ENCODE measurements at places on chromosomes 7 and 10. TPM values are rescaled to one million over a fixed set of nuclear protein-coding genes. Genes with fewer than 3 reads are reported as not detected.

CISD1 gene
- total RNA-seq, result 11.6 TPM

CALML5 gene
- total RNA-seq, result not detected

DNA sequence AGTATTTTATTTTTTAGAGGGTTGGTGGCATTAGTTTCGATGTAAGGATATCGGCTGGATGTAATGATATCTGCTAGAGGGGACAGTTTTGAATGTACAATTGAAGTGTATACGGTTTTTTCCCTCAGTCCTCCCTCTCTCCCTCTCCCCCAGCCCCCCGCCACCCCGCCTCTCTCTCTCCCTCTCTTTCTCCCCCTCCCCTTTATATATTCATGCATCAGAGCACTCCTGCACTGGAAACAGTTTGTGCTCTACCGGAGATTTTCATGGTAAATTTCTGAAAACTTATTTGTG lies 1.6 kb downstream of the GLCCI1 start:
- no peak overlapping the region for H3K4me3 ChIP-seq
- peaks cover 9% of the 10 kb centered on the region for H3K4me1 ChIP-seq
- H3K27me3 ChIP-seq, result no peaks in the 10 kb centered on the region
- no peak for DNase-seq
- no peak overlapping the region for H3K27ac ChIP-seq

CCDC136 gene
- total RNA-seq, result 16.0 TPM

- H3K4me3 ChIP-seq, result no peak overlapping the region
- H3K27ac ChIP-seq, result no peak overlapping the region
- H3K36me3 ChIP-seq, result no peaks in the 10 kb centered on the region
- no peaks in the 10 kb centered on the region for H3K27me3 ChIP-seq
- DNase-seq, result no peak
Observed at GRCh38 chr7:130290745-130291144, 2.2 kb upstream of the CPA4 start.

CLRN3 gene
- total RNA-seq, result not detected

DNA sequence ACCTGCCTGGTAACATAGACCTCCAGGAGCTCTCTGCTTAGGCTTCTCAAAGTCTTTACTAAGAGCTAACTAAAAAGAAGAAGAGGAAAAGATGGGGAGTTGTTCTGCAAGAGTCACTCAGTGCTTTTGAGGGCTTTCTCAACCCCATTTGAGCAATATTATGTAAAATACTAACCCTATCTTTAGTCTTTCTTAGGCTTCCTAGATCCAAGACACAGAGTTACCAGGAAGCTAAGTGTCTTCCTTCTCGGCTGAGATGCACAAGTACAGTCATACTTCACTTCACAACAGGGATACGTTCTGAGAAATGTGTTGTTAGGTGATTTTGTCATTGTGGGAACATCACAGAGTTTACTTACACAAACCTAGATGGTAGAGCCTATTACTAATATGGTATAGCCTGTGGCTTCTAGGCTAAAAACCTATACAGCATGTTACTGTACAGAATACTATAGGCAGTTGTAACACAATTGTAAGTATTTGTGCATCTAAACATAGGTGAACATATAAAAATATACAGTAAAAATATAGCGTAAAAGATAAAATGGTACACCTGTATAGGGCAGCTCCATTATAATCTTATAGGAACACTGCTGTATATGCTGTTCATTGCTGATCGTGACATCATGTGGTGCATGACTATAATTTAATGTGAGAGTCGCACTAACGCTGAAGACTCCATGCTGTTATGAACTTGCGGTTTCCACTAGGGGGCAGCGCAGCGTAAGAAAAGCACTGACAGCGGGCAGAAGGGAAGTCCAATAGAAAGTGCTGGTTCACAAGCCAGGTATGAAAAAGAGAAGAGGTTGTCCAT lies 16.3 kb downstream of the ANKRD22 start:
- no peaks in the 10 kb centered on the region for H3K36me3 ChIP-seq
- no peaks in the 10 kb centered on the region for H3K27me3 ChIP-seq
- peak; percentile 82 for DNase-seq
- no peak overlapping the region for H3K4me3 ChIP-seq
- peaks cover 29% of the 10 kb centered on the region for H3K4me1 ChIP-seq
- no peak overlapping the region for H3K27ac ChIP-seq

C10orf67 gene
- total RNA-seq, result not detected

GRCh38 chr7:1642291-1642731 lies 27.8 kb upstream of the ELFN1 start:
- H3K27me3 ChIP-seq, result peaks cover 24% of the 10 kb centered on the region
- H3K36me3 ChIP-seq, result no peaks in the 10 kb centered on the region
- H3K4me3 ChIP-seq, result no peak overlapping the region

GRCh38 chr7:25180592-25180923 lies 47.7 kb downstream of the NPVF start:
- peak overlapping the region; percentile 84 for H3K27ac ChIP-seq
- H3K4me3 ChIP-seq, result peak overlapping the region; percentile 90
- H3K36me3 ChIP-seq, result peaks cover 4% of the 10 kb centered on the region

DNA sequence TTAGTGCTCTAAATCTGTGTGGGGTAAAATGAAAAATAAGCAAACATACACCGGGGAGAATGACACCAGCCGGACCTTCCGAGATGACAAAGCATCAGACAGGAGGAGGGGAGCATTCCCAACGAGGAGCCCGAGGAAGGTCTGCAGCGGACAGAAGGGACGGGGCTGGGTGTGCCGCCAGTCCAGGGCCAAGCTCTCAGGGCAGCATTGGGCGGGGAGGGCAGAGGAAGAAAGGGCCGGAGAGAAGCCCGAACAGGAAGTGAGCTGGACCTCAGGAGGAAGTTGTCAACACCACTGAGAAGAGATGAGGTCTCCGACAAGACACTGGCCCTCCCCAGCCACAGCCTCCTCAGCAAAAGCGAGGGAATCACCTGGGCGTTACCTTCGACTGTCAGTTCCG lies 182.6 kb upstream of the RNF32 start:
- no peaks in the 10 kb centered on the region for H3K4me1 ChIP-seq
- H3K4me3 ChIP-seq, result no peak overlapping the region
- DNase-seq, result no peak
- H3K27ac ChIP-seq, result no peak overlapping the region
- peaks cover 35% of the 10 kb centered on the region for H3K27me3 ChIP-seq
- H3K36me3 ChIP-seq, result no peaks in the 10 kb centered on the region

GRCh38 chr7:137408126-137408525 lies 64.6 kb upstream of the PTN start:
- no peak for DNase-seq
- no peaks in the 10 kb centered on the region for H3K4me1 ChIP-seq
- H3K36me3 ChIP-seq, result no peaks in the 10 kb centered on the region
- peak overlapping the region; percentile 15 for H3K27ac ChIP-seq
- no peak overlapping the region for H3K4me3 ChIP-seq
- no peaks in the 10 kb centered on the region for H3K27me3 ChIP-seq

DNA sequence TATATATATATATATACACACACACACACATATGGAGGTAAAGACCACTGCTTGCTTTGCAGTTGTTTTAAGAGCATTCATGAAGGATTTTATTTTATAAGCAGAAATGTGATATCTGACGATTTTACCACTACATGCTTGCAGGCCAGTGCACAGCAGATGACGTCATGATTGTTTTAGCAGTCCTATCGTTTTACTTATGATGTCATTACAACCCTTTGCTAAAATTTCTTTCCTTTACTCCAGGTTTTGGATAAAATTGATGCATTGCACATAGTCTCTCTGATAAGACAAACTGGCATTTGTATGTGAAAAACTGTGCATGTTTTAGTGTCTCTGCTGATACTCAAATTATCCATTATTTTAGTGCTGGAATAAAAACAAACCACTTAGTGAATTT lies 9.2 kb downstream of the EGFR start:
- peaks cover 13% of the 10 kb centered on the region for H3K27me3 ChIP-seq
- H3K36me3 ChIP-seq, result no peaks in the 10 kb centered on the region
- no peak overlapping the region for H3K4me3 ChIP-seq
- H3K4me1 ChIP-seq, result no peaks in the 10 kb centered on the region
- DNase-seq, result no peak
- no peak overlapping the region for H3K27ac ChIP-seq

ASB10 gene
- not detected for total RNA-seq

- no peaks in the 10 kb centered on the region for H3K4me1 ChIP-seq
- no peaks in the 10 kb centered on the region for H3K36me3 ChIP-seq
- DNase-seq, result no peak
- peaks cover 11% of the 10 kb centered on the region for H3K27me3 ChIP-seq
- no peak overlapping the region for H3K4me3 ChIP-seq
- H3K27ac ChIP-seq, result no peak overlapping the region
Observed at GRCh38 chr10:44807451-44807850, 103.7 kb upstream of the TMEM72 start.

DNA sequence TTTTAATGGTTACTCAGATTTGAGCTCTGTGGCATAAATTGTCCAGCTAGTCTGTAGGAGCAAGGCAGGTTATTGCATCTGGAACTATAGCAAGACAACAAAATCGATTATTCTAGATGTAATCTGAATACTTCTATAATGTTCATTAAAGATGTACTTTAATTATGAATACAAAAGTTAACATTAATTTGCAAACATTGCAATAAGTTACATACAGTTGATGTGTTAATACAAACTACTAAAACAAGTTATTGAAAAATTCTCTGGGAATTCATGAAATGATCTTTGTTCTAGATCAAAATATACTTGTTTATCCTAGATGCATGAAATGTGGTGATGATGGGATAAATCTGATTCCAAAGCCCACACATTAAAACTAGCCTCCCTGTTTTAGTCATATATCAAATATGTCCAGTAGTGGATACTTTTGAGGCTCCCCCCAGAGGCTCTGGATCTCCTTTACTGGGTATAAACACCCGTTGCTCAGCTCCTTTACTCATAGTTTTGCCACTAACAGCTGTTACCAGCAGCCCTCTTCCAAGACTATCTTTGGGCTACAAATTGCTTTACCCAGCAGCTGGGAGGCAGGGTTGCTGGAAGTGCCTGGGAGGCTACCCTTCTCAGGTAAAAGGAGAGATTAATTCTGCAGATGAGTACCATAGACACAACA lies 78.1 kb downstream of the ARL4A start:
- no peak for DNase-seq
- H3K4me3 ChIP-seq, result no peak overlapping the region
- H3K36me3 ChIP-seq, result peaks cover 2% of the 10 kb centered on the region

DNA sequence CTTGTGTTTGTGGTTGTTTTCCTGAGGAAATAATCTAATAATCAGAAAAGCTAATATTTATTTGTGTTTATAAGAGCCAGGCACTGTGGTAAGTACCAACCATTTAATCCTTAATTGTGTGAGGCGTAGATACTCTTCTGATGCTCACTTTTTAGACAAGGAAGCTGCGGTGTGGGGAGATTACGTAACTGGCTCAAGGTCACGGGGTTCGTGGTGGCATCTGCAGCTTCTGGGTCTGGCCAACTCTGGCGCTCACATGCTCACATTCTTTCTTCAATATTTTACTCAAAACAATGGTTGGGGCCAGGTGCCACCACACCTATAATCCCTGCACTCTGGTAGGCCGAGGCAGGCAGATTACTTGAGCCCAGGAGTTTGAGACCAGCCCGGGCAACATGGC lies 77.6 kb downstream of the RALA start:
- peak overlapping the region; percentile 27 for H3K27ac ChIP-seq
- no peaks in the 10 kb centered on the region for H3K27me3 ChIP-seq
- DNase-seq, result no peak
- H3K36me3 ChIP-seq, result peaks cover 19% of the 10 kb centered on the region

DNA sequence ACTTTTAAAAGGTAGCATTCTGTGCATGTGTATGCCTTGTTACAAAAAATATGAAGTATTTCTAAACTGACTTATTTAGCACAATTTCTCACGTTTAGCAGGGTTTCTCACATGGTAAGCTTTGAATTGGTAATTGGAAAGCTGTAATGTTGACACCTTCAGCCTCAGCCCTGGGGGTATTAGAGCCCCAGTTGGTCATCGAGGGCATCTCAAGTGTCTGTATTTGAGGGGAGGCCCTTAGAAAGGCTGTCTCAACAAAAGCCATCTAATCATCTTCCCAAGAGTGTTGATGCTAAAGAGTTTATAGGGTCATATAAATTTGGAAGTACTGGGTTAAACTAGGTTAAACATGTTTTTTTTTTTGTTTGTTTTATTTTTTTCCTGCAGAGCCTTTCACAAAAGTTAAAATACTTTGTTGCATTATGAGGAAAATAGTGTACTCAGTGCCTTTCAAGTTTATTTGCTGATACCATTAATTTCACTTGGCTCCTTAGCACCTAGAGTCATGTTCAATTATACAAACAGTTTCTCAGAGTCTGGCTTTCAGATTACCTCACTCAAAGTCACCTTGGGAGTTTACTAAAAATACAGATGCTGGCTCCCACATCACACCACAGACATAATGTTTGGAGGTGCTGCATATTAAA lies 134.0 kb downstream of the CD36 start:
- no peak for DNase-seq
- H3K27ac ChIP-seq, result no peak overlapping the region
- no peaks in the 10 kb centered on the region for H3K4me1 ChIP-seq
- no peaks in the 10 kb centered on the region for H3K36me3 ChIP-seq

DNA sequence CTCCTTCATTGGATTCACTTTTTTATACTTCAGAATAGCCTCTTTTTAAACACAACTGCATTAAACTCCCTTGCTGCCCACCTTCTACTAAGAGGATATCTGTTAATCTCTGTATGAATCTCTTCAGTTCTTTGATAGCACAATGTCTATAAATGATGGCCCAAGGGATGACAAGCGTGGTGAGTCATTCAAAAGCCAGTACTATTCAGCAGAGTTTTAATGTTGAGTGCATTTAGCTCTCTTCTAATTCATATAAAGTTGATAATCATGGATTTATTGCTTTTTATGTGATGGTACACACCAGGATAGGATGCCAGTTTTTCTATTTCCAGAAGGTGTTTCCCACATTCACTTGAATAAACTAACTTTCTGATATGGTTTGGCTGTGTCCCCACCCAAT lies 57.4 kb upstream of the HECTD2 start:
- no peak overlapping the region for H3K4me3 ChIP-seq
- H3K4me1 ChIP-seq, result no peaks in the 10 kb centered on the region
- DNase-seq, result no peak
- no peaks in the 10 kb centered on the region for H3K36me3 ChIP-seq
- H3K27ac ChIP-seq, result no peak overlapping the region
- peaks cover 13% of the 10 kb centered on the region for H3K27me3 ChIP-seq

GRCh38 chr10:10941127-10941730 lies 76.4 kb upstream of the CELF2 start:
- no peaks in the 10 kb centered on the region for H3K4me1 ChIP-seq
- peaks cover 15% of the 10 kb centered on the region for H3K27me3 ChIP-seq
- H3K4me3 ChIP-seq, result no peak overlapping the region
- DNase-seq, result no peak
- no peaks in the 10 kb centered on the region for H3K36me3 ChIP-seq
- H3K27ac ChIP-seq, result no peak overlapping the region

DNA sequence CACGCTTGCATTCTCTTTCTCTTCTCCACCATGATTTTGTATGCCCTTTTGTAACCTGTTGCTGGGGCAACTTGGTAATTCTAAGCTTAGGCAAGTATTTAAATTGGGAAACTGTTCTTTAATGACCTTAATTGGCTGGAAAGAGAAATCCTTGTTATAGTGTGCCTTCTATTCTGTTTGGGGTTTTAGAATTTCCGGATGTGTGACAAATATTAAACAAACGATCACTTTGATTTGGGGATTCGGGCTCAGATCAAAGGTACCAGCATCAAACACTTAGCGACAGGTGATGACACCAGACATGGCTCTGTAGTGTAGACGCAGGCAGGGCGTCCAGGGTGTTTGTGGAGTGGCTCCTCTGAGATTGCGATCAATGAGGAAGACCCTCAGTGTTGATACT lies 55.0 kb downstream of the RAB11FIP2 start:
- DNase-seq, result no peak
- H3K4me1 ChIP-seq, result no peaks in the 10 kb centered on the region
- no peak overlapping the region for H3K27ac ChIP-seq
- no peak overlapping the region for H3K4me3 ChIP-seq

- no peaks in the 10 kb centered on the region for H3K4me1 ChIP-seq
- DNase-seq, result no peak
- H3K36me3 ChIP-seq, result no peaks in the 10 kb centered on the region
- H3K4me3 ChIP-seq, result no peak overlapping the region
- no peak overlapping the region for H3K27ac ChIP-seq
- H3K27me3 ChIP-seq, result peaks cover 2% of the 10 kb centered on the region
Observed at GRCh38 chr7:114843102-114843501, 78.8 kb upstream of the MDFIC start.
